ENCODE measurements at places on chromosomes 4 and X.

- no peak for DNase-seq
Measured at GRCh38 chr4:113687067-113687718, 74.3 kb downstream of the CAMK2D start.

DNA sequence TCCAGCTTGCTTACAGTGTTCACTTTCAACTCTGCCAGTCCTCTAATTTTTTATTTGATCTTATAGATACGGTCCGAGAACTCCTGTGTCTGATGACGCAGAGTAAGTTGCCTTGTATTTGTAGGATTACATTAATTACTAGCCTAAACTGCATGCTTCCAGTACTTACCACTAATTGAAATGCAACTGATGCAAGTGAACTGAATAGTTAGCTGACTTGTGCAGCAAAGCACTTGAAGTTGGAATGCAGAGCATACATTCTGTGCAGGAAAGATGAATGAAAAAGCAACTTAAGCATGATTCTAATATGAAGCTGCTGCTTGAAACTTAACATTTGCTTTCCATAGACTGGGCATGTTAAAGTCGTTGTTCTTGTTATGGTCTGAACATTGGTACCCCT lies 100.9 kb downstream of the LIMCH1 start:
- no peak for DNase-seq

- no peak for DNase-seq
Measured at GRCh38 chrX:30246769-30247489, at the start of gene MAGEB1. TSS of gene MAGEB1 (plus strand) at chrX:30247146. CDS start at chrX:30250494, 3,348 bp downstream.

DNA sequence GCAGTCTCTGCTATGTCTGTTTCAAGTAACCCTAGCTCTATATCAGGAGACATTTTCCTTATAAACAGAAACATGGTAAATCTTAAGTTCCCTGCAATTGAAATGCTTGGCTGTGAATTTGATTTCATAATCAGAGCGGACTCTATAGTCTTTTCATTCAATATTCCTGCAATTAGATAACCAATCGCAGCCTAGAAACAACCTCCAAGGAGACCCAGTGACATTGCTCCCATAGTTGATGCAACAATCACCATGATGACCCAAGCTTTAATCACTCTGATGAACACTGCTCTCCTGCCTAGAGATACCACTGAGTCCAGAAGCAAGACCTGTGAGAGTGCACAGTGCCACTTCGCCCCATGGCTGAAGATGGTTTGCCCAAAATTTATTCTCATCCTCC lies at the start of gene CABS1:
CABS1 (plus strand) TSS at position 301 of the 400 bp plus-strand sequence; CDS start at position 360, 59 bp downstream.
- DNase-seq: no peak

DNA sequence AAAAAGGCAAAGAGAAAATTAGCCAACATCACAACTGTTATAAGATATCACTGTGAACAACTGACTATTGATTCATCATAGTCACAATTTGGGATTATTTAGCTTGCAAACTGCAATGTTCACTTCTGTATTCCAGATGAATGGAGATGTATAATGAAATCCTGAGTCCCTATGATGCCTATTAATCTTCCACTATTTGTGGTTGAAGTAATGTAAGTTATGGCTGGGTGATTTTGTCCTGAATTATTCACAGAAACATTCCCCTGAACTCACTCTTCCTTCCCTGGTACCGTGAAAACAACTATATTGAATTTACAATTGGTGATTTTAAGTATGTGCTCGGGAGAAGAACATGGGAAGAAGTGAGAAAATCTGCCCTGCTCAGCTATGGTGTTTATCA lies 50.8 kb upstream of the NPFFR2 start:
- no peak for DNase-seq

DNA sequence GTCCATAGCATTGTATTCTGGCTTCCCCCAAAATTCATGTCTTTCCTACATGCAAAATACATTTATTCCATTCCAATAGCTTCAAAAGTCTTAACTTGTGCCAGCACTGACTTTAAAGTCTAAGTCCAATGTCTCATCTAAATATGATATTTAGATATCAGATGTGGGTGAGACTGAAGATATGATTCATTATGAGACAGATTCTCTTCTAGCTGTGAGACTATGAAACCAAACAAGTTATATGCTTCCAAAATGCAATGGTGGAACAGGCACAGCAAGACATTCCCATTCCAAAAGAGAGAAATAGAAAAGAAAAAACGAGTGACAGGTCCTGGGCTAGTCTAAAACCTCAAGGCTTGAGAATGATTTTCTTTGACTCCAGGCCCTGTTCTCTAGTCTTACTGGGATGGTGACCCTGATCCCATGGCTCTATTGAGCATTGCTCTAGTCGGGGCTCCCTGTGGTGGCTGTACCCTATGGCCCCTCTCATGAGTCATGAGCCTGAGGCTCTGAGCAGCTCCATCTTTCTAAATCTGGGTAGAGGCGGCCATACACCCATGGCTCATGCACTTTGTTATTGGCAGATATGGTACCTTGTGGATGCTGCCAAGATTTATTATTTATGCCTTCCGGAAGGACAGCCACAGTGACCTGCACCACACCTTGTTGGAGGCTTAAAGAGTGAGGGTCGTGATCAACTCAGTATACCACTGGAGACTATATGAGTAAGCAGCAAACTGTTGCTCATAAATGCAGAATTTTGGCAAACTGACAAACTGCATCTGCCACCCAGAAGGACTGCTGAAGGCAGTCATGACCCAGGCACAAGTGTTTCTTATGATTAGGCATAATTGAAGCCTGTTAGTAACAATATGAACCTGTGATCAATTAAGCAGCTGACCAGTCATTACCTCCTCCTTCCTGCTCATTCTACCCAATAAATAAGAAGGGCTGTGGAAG lies 38.5 kb upstream of the BOD1L1 start:
- no peak for DNase-seq

DNA sequence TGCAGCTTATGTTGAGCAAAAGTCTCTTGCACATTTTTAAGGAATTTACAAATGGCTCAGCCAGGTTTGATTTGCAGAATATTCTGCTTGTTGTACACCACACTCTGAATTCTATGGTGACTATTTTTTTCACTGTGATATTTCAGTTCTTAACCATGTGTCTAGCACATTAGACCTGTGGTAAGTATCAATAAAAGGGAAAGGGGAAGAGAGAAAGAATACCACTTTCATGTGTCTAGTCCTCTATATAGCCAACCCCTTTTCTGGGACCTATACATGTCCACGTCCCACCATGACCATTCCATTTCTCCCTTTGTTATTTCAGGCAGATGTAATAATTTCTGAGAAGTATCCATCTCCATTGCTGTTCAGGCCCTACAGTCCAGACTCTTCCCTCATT lies 121.3 kb upstream of the PNPLA4 start:
- no peak for DNase-seq

GRCh38 chr4:151691639-151692442 lies 69.0 kb downstream of the GATB start:
- no peak for DNase-seq

- no peak for DNase-seq
Measured at GRCh38 chr4:40601641-40602040, 28.0 kb downstream of the RBM47 start.
